ENCODE measurements at places on chromosomes 6 and 20.

- DNase-seq = no peak
These were observed 419.3 kb upstream of the EYS start for GRCh38 chr6:66126358-66126757.

- peak; percentile 19 for DNase-seq
These were observed 44.8 kb downstream of the POPDC3 start for GRCh38 chr6:105135056-105135455.

DNA sequence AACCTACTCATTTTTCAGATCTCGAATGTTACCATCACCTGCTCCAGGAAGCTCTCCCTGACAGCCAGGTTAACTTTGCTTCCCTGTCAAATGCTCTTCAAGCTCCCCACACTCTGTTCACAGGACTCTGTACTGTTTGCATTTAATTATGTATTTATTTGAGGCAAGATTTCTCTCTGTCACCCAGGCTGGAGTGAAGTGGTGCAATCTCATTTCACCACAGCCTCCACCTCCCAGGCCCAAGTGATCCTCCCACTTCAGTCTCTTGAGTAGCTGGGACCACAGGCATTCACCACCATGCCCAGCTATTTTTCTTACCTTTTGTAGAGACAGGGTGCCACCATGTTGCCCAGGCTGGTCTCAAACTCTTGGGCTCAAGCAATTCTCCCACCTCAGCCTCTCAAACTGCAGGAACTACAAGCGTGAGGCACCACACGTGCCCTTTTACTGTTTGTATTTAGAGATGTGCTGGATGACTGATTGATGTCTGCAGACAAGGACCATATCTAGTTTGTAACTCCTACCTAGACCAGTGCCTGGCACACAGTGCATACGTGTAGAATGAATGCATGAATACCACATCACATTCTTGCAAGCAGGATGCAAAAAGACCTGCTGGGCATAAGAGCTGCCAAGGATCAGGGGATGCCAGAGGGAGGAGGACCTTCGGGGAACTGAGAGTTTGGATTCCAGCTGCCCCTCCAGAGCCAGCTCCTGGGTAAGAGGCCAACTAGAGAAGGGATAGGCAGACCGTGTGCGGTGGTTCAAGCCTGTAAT, 15.6 kb upstream of the CBFA2T2 start:
- no peak for DNase-seq

DNA sequence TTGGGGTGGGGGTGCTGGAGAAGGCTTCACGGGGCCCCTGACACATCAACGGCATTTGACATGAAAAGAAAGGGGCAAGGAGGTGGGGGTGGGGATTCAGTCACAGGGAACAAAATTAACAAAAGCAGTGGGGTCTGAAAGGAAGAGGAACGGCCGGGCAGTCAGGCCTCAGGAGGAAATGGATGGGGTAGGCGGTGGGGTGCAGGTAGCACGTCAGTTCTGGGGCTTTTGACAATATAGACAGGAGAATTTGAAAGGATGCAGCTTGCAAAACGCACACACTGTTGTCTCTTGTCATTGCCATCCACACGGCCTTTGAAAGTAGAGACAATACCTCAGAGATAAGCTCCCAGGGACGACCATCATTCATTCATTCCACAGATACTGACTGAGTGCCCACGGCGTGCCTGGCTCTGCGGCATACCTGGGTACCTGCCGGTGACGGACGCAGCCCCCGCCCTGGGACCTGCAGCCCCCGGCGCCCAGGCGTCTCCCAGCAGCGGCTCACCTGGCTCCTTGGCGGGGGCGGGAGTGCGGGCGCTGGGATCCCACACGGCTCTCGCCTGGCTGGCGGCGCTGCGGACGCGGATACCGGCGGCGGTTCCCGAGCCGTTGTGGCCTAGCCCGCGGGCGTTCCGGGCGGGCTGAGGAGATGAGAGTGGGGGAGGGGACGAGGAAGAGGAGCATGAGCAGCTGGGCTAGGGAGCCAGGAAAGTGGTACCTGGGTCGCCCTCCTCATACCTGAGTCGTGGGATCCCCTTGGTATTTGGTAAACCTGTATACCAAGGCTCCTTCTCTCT, at the start of gene SLC26A8:
Gene SLC26A8, minus strand, starts transcription at position 646 of the 800 bp plus-strand sequence. CDS start 4,934 bp downstream, outside the sequence.
- no peak for DNase-seq

GRCh38 chr20:56430957-56431356, 18.9 kb downstream of the CASS4 start:
- no peak for DNase-seq

- no peak for DNase-seq
These were observed 1.2 kb downstream of the DDR1 start for GRCh38 chr6:30885481-30885998.

DNA sequence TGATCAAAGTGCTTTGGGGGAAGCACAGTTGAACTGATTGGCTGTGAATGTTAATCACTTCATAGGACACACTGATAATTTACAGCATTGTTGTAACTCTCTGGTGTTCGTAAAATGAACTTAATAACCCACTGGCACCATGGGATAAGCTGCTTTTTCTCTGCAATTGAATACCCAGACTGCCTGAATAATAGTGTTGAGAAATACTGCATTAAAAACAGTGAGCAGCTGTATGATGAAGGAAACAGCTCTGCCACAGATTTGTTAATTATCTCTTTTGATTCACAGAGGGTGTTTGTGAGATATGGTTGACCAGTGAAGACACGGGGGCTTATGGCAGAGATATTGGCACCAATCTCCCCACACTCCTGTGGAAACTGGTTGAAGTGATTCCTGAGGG, 420.9 kb downstream of the CDKAL1 start:
- DNase-seq = no peak

DNA sequence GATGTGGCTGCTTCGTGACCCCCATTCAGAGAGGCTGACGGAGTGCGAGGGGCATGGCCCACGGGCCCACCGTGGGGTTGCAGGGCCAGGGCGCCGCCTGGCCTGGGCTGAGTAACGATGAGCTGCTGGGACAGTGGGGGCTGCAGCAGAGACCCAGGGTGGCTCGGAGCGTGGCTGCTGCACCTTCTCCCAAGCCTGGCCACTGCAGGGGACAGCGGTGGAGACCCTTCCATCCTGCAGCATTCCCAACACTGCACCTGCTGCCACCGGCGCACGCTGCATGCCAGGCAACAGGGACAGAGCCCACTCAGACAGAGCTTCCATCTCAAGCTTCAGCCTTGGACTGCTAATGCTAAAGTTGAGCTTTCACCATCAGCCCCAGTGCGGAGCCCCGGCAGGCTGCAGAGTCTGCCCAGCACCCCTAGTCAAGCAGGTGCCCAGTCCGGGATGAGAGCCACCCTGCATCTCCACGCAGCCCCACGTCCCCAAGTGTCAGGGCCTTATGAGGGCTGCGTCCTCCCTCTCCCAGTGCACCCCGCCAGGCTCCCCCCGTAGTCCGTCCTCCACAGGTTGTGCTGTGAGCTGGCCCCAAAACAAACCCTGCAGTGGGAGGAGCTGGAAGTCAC, 89.4 kb upstream of the AFDN start:
- no peak for DNase-seq

DNA sequence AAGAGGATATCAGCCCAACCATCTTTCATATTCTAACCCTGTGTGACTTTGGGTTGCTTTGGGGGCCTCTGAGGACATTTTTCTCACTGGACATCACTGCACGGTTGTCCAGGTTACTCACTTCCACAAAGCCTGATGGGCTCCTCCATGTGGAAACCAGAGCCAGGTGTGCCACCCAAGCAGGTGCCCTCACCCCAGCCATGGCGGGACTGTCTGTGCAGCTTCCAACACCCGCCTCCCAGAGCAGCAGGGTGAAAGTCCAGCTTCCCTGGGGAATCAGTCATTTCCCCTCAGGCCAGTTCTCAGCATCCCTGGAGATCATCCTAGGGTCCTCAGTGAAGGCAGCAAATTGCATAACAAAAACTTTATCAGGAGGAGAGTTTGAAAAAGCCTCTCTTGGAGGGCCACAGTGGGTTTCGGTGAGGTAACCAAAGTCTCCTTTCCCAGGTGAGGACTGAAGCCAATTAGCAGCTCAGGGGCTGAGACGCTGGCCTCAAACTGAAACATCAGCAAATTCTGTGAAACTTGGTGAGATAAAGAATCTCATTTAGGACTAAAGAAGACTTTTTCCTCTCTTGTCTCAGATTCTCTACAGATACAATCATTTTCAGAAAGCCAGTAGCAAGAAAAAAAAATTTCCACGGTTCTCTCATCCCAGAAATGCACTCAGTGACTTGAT, 289.6 kb upstream of the CDH4 start:
- DNase-seq = no peak

DNA sequence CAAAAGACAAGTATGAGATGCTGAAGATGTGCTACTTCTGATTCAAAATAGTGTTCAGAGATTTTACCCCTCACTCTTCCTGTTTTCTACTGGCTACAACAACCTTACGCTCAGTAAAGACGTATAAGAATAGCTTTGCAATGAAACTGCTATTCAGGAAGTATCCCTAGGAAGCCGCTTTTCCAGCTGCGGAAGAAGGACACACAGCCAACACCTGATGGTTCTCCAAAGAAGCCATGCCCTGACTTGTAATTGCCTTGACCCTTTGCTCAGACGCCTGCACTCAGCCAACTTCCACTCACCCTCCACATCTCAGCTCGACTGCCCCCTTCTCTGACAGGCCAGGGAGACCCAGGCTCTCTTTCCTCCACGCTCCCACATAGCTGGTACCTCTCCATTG, 111.6 kb downstream of the DTNBP1 start:
- DNase-seq = no peak

DNA sequence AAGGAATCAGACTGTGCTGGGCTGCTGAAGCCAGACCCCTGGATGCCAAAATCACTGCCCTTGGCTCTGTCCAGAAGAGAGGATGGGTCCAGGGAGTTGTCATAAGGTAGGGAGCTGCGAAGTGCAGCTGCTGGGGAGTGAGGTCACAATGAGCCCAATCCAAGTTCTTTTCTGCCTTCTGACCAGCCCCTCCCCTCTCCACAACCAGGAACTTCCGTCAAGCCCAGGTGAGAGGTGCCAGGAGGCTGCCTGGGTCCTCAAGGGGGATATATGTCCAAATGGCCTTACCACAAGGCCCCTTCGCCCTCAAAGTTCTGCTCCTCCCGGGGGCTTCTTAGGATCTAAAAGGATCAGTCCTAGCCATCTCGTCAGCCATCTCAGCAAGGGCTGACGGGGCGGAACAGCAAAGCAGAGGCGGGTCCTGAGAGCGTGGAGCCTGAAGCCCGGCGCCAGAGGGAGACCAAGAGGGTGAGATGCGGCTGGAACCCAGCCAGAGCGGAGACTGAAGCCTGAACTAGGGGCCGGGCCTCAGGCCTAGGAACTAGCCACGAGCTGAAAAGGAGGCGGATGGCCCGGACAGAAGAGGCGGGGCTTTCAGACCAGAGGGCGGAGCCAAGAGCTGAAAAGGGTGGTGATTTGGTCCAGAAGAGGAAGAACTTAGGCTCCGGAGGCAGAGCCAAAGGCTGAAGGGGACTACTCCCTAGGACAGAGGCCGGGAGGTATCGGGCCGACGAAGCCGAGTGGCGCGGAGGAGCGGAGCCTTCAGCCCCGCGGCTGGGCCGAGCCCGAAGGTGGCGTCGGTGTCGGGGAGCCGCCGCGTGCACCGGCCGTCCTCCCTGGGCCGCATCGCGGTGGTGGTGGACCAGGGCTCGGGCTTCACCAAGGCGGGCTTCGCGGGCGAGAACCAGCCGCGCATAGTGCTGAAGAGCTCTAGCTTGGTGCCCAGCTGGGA, at the start of gene ACTL10:
Gene ACTL10, plus strand, starts transcription at position 651 of the 952 bp plus-strand sequence. CDS start 555 bp downstream, outside the sequence.
- DNase-seq = peak; percentile 99

- no peak for DNase-seq
These were observed 6.2 kb downstream of the RWDD2A start for GRCh38 chr6:83199173-83199862.

GRCh38 chr6:109793021-109793420, 101.9 kb downstream of the FIG4 start:
- DNase-seq = no peak

DNA sequence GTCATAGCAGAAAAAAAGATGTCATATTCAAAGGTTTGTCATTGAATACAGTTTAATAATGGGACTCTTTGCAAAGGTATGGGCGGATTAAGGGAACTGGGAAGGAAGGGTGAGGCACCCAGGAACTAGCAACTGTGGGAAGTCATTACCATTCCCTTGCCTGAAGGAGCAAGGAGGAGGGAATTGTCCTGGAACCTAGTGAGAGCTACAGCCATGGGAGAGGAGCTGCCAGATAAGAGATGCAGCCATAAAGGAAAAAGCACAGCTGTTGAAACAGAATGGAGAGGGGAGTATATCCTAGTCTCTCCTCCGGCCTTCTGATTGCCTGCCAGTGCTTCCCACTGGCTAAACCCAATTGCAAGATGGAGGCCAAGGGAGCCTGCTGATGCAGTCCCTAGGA, 250.6 kb downstream of the BCKDHB start:
- DNase-seq = no peak

DNA sequence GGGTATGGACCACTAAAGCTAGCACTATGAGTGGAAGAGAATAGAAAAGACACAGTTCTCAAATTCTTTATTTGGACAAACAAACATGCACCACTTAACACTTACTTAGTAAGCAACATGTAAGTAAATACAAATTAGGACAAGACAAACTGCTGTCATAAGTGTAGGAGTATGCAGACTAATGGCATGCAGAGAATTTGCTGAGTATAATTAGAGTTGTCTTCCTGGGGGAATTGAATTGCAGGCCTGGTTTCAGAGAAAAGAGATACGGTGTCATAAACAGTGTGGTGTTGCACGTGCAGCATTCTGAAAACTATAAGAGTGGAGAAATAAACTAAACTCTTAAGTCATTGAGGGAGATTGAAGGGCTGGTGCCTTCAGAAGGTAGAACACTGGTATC, 125.2 kb upstream of the EYA4 start:
- no peak for DNase-seq

GRCh38 chr20:44544263-44544662, 22.4 kb upstream of the SERINC3 start:
- DNase-seq = no peak

DNA sequence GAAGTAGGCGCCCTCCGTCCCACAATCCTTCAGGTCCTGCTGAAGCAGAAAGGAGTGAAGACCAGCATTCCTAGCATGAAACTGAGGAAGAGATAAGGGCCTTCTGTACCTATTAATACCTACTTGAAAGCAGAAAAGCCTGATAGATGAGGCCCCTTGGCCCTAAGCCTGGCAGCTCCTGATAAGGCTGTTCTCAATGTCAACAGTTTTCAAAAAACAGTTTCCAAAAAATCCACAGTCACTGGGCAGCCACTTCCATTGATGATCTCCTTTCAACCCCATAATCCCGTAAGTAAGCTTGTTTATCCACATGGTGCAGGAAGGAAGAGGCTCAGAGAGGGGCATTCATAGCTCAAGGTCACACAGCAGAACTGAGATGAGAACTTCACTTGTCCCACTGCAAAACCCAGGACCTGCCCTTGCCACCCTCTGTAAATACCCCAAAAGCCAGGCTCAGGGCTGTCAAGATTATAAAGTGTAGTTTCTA, 2.8 kb upstream of the E2F1 start:
- DNase-seq = no peak

DNA sequence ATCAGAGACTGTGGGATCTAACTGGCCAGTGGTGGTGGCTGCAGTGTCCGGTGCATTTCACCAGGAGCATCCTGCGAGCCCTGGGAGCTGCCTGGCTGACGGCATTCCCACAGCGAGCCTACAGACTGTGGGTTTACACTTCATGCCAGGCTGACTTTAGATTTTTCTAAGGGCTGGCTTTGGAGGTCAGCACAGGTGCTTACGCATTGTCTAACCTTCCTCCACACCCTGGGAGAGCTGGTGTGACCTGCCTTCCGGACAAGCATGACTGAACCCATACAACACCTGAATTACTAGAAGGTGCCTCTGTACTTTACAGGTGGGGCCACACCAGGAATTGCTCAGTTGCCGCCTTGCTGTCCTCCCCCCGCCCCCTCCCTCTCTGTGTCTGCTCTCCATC, 96.2 kb downstream of the RREB1 start:
- no peak for DNase-seq
